ENCODE measurements at places on chromosomes 16 and 17.

DNA sequence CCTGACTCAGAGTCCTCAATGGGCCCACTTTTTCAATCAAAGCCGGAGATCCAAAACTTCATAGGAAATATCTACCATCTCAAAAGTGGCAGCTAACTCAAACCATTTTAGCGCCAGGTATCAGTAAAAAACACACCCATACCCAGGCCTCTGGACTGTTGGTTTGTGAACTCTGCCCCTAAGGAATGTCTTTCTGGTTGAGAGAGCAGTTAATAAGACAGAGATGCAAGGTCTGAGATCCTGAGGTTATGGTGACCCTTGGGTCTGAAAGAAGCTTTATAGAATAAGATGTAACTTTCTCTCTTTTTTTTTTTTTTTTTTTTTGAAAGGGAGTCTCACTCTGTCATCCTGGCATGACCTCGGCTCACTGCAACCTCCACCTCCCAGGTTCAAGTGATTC is 350.5 kb downstream of the SOX9 start:
- no peak for DNase-seq

- no peak for DNase-seq
Measured at GRCh38 chr17:2695961-2696760, 15.4 kb downstream of the CLUH start.

- DNase-seq, result no peak
Measured at GRCh38 chr16:11256661-11257130, 692 bp upstream of the SOCS1 start.

- DNase-seq, result no peak
Measured at GRCh38 chr17:39009581-39010001, 42.4 kb upstream of the FBXO47 start.

DNA sequence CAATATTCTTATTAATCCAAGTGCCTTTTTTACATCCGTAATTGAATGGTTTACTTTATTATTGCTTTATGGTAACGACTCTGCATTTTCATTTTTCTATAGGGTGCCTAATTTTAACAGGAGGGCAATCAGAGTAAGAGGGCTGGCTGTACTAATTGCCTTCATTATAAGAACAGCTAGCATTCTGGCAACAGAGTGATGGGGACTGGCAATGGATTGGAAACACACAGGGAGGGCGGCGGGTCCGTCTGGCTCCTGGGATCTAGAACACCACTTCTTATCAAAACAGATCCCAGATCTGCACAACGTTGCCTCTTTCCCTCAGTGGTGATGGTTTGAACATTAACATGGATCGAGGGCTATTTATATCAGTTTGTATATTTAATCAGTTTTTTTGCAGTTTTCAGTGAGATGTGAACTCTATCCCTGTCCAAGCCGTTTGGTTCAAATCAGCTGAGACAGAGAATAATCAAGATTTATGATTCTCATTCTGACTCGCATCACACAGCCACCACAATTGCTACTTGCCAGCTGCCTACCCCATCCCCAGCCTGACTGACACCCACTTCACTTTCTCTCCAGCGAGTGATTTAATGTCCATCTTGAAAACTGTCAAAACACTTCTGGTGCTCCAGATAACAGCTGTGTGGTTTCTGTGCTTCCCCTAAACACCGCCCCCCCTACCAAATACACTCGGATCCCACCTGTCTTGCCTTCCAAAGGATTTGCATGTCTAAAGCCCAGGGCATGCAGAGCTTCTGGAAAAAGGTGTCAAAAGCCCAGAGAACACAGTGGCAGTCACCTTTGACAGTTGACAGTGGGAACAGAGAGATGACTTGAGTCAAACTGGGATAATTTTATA is 327.9 kb downstream of the HS3ST4 start:
- DNase-seq, result no peak

DNA sequence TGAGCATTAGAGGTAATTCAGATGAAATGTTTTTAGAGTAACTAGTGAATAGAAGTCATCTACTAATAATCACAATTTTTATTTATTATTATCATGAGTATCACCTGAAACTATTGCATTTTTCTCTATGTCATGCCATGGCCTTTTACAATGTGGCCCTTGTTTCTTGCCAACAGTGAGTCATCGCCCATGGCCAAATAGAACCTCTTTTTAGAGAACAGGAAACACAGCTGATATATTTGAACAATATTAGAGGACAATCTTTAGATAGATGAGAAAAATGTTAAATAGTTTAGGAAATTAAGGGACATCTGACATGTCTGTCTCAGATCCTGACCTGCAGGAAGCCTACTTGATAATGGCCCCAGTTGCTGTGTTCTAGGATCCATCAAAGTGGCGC is 1584.4 kb upstream of the GOT2 start:
- no peak for DNase-seq

DNA sequence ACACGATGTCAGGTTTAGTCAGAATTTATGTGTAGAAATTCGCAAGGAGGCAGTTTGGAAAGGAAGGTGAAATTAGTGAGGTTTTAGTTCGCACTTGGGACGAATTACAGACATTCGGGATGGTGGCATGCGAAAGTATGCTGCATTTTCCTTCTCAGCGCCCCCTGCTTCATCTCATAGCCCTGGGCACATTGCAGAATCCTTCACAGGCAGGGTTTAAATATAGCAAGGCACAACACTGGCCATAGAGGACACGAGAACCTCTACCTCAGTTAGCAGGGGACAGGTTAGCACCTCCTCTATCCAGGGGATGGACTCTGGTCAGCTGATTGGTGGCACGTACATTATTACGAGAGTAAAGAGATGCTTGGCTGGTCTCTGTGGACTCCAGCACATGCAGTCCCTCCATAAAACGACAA is 47.5 kb downstream of the MAP2K6 start:
- DNase-seq, result no peak

DNA sequence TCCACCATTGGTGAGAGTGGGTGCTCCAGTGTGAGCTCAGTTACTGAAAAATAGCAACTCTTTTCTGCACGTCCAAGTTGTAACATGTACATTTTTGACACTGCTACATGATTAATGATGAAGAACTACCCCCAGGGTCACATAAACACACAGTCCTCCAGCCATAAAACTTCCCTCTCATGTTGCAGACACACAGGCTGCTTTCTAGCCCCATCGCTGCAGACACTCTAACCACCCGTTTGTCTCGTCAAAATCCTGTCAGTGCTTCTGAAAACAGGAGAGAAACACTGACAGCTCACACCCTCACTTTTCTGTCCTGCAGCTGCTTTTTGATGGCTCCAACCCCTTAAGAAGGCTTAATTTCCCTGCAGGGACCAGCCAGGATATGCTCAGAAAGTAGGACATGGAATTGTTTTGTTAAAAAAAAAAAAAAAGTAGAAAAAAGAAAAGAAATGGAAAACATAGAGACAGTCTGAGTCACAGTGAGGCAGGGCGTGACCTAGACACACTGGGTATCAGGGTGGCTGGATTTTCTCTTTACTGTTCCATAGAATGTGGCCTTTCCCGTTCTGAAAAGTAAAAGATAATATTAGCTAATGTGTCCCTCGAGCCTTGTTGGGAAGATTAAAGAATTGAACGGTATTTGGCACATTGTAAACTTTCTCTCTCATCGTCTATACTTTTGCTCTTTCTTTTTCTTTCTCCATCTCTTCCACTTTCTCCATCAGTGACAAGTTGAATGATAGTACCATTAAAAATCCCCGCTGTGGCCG is 20.7 kb upstream of the CCL5 start:
- DNase-seq, result no peak

- no peak for DNase-seq
Measured at GRCh38 chr16:62445909-62446308, 409.7 kb upstream of the CDH8 start.

DNA sequence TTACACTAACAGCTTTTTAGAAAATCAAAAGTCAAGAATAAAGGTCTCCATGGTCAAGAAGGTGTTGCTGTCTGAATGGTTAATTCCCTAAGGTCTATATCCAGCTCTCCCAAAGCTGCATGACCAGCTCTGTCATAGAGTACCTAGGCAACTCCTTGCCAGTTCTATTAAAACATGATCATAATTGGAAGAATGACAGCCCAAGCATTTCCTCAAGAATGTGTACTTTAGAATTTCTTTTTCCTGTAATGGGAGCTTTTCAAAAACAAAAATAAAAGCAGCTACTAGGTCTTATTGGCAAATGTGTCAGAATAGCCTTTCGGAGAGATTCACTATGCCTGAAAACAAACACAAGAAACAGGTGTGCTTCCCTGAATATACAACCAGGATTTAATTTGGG is 7.9 kb downstream of the SPOP start:
- DNase-seq, result no peak

- no peak for DNase-seq
Measured at GRCh38 chr17:61284174-61284573, 115.5 kb upstream of the TBX2 start.

DNA sequence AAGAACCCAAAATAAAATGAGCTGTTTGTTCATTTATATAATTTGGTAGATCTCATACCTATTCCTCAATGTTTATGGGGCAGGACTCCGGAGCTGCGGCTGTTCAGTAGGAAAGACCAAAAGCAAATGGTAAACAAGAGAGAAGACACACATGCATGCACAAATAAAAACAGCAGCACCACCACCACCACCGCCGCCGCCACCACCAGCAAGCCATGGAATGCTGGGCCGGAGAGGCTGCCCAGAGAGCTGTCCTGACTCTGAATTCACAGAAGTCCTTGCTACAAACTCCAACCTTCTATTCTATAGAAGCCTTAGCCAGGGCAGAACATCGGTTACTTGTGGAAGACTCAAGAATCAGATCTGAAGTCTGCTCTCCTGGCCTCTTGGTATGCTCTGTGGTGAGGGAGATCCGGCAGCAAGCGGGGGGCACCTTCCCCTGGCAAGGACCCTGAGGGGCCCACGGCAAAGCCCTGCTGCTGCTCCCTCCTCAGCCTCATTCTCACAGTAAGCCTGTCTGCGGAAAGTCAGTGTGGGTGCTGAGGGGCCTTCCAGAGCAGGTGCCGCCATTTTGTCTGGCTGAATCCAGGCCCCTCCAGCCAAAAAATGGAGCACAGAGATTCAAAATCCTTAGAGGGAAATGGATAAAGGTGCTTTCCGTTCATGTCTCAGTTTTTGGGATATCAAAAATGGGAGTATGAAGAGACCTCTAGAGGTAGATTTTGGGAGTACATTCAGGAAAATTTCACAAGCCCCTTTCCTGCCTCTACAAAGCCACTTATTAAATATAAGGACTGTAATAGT is 6.4 kb upstream of the FOXJ1 start:
- DNase-seq, result no peak

DNA sequence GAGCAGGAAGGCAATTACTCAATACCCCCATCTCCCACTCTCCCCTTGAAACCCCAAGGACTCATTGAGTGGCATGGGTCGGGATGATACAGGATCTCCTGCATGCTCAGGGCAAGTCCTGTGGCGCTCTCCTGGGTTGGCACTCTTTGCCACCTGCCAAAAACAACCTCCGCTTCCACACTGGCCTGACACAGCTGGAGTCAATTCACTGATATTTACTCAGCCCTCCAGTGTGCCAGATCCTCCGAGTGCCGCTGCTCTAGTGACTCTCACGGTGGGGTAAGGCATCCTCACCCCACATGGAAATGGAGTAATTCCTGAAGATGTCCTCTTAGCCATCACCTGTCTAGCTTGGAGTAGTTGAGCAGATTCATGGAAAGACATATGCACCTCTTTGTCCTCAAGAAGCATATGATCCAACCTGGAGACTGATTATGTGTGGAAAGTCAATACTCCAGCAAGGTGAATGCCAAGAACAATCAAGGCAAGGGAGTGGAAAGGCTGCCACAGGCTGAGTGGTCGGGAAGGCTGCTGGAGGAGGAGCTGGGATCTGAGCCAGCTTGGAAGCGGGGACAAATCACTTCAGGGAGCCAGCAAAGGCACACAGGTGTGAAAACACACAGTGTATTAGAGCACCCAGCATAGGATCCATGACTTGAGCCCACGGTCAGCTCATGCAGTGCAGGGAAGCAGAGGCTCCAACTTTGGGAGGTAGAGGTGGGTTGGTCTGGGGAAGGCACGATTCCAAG is 12.6 kb upstream of the GOSR2 start:
- DNase-seq, result no peak

- peak; percentile 86 for DNase-seq
Measured at GRCh38 chr17:1122533-1123392, 57.0 kb downstream of the ABR start.

DNA sequence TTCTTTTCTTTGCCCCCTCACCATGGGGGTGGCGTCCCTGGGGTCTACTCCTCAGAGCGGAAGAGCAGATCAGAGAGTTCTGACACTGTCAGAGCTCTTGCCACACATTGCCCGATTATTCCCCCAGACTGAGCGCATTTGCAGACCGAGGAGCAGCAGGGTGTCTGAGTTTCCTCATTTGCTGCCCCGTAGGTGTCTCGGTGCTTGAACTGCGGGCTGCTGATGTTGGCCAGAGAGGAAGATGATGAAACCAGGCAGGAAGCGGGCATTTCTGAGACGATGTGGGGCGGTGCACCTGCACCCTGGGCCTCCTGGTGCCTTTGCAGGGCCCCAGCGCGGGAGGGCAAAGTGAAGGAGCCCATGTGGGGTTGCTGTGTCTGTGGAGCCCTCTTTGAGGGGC is 55.2 kb downstream of the ARSG start:
- DNase-seq, result peak; percentile 96

- DNase-seq, result no peak
Measured at GRCh38 chr16:4115209-4115948, 863 bp downstream of the ADCY9 start.

DNA sequence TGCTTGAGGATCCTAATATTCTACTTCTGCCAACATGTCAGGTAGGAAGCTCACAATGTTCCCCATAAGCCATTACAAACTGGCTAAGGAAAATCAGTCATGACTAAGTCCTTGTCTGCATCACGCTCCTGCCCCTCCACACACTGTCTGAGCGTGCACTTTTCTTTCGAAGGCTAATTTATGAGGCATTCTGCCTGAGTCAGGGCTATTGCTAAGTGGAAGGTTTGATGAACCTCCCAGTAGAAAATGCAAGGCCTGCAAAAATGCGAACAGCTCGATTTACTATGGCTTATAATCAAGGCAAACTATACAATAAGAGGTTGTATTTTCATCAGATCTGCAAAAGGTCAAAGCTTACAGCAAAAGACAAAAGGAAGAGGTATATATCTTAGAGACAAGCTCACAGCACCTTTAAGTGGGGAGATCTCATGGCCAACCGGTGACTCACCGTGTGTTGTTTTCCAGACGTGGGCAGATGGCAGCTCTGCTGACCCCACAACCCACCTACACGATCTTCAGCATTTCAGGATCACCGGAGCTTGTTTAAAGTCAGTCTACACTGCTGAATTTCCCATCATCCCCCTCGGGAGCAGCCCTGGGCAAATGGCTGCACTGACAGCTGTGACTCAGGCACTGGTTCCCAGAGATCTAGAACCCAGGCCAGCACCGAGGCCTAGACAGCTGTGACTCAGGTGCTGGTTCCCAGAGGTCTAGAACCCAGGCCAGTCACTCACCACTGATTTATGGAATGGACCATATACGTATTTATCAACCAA is 26.1 kb downstream of the MEAK7 start:
- no peak for DNase-seq

- peak; percentile 87 for DNase-seq
Measured at GRCh38 chr17:2238432-2239169, 65.0 kb downstream of the SMG6 start.

- no peak for DNase-seq
Measured at GRCh38 chr17:50892101-50892776, 26.1 kb upstream of the TOB1 start.

- no peak for DNase-seq
Measured at GRCh38 chr17:34620458-34620857, 41.1 kb downstream of the TMEM132E start.

Data from Karpas-422 (cell line).